Muscle of leg (tissue), 16 donors: ENCODE measurements at places on chromosomes 2 and 18.

- no peak for DNase-seq
Measured at GRCh38 chr2:128554151-128554769, 235.6 kb upstream of the HS6ST1 start.

- DNase-seq: no peak
Measured at GRCh38 chr2:29108225-29108624, 7.0 kb upstream of the CLIP4 start.

GRCh38 chr2:174157053-174157452, 91.3 kb downstream of the OLA1 start:
- no peak for DNase-seq

DNA sequence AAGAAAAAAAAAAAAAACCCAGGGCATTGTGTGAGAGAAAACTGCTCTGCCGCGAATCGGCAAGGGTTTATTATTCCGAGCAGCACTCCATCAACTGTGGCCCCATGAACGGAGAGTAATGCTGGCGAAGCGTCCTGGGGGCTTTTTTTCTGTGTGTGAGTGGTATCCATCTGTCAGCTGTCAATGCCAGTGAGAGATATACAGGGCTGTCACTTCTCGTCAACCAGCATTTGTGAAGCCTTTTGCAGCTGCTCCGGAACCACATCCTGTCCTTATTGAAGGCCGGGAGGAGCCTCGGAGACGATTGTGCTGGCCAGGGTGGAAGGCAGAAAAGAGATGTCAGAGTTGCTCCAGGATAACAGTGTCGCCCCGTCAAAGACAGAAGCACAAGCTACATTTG, 356.9 kb upstream of the SMIM21 start:
- DNase-seq: peak; percentile 75
